ENCODE measurements at places on chromosomes 4 and X.

DNA sequence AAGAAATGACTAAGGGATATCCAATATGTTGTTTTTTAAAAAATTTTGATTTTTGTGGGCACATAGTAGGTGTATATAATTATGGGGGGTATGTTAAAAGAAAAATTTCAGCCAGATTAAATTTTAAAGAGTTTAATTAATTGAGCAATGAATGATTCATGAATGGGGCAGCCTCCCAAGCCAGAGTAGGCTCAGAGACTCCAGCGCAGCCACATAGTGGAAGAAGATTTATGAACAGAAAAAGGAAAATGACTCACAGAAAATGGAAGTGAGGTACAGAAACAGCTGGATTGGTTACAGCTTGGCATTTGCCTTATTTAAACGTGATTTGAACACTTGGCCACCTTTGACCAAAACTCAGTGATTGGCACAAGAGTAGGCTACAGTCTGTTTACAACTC lies 91.7 kb downstream of the SPATA18 start:
- no peak for DNase-seq

GRCh38 chr4:183563874-183564273 lies 59.0 kb downstream of the ING2 start:
- DNase-seq: no peak

- peak; percentile 15 for DNase-seq
Observed at GRCh38 chrX:131985526-131986049, 37.5 kb upstream of the STK26 start.

DNA sequence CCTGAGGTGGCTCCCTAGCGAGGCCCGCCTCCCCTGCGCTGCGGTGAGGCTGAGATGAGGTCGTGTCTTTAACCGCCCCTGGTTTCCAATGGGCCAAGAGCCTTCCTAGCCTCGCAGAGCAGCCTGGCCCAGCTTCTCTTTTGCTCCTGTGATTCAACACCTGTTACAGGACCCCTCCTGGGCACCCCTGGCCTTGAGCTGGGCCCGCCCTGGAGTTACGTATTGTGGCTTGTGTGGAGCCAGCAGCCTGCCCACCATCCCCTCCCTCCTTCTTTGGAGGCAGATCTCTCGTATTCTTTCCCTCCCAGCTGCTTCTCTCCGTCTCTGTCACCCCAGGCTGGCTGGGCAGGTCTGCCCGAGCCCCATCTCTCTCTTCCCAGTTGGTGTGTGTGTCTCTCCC lies 19.3 kb upstream of the UBA1 start:
- DNase-seq: no peak

- no peak for DNase-seq
Observed at GRCh38 chr4:59122626-59123025, 2012.4 kb upstream of the IGFBP7 start.

DNA sequence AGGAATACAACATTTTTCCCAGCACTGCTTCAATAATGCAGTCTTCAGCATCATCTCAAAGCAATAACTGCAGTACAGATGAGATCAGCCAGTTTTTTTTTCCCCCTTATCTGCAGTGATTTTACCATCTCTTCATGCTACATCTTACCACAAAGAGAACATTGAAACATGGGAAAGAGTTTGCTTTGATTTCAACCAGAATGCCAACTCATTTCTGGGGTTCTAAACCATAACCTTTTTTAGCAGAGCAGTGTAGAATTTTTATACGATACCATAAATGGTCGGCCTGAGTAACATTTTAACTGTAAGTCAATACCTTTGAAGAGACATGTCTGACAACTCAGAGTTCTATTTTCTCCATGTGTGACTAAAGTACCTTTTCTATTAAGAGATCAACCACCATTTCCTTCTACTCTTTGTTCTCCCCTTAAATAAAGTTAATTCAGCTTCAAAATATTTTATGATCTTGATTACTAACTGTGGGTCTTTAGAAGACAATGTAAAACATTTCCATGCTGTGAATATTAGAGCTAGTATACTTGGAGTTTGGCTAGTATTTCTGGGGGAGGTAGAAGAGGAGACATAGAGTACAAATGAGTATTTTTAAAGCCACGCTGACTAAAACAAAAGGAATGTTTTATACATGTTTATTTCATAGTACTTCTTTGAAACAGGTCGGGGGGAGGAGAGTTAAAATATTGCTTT lies 69.1 kb downstream of the TET2 start:
- no peak for DNase-seq
